GM10248 (cell line): ENCODE measurements at places on chromosomes 1 and 21.

GRCh38 chr1:43319766-43320165 is 17.9 kb upstream of the MPL start:
- no peak for DNase-seq

DNA sequence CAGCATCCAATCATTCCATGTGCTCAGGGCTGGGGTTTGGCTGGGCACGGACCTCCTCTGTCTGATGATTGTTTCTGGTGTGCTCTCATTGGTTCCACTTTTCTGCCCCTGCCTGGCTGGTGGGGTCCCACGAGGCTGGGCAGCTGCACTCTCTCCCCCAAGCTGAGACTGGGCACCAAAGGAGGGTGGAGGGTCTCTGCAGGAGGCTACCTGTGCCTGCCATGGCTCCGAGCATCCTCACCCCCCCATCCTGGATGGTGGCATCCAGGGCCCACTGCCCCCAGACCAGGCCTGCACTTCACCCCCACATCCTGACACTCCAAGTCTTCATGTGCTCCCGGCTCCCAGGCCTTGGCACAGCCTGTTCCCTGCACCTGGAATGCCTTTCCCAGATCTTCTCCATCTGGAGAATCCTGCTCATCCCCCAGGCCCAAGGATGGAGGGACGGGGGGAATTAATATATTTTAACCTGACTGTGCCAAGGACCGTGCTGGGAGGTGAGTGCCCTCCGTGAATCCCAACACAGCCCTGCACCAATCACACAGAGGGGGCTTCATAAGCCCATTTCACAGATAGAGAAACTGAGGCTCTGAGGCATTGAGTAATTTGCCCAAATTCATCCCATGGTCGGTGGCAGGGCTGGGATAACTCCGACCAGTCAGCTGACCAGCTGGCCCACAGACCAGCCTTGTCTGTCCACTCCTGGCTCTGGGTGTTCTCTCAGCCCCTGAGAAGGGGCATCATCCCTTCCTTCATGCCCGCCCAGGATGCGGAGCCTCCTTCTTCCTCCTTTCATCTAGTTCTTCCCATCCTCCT is 403.4 kb downstream of the MATN1 start:
- DNase-seq = no peak

- DNase-seq = no peak
Measured at GRCh38 chr1:178034676-178035075, 59.2 kb upstream of the RASAL2 start.

DNA sequence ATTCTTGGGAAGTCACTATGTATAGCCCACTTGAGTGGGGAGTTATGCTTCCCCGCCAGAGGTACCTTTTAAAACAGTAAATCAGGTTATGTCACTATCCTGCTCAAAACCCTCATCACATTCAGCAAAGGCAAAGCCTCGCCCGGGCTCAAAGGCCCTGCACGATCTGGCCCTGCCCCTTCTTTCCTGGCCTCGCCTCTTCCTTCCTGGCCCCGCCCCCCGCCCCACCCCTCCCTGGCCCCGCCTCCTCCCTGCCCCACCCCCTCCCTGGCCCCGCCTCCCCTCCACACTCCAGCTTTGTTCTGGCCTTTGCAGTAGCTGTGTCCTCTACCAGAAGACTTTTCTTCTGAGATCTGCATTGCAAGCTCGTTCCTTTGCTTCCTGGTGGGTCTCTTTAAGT is 6.6 kb downstream of the LDLRAD2 start:
- DNase-seq = peak; percentile 86

- no peak for DNase-seq
Measured at GRCh38 chr1:207835958-207836357, 75.0 kb downstream of the CD34 start.

- peak; percentile 74 for DNase-seq
Measured at GRCh38 chr1:16905110-16905867, 9.5 kb downstream of the RNU1-2 start.

DNA sequence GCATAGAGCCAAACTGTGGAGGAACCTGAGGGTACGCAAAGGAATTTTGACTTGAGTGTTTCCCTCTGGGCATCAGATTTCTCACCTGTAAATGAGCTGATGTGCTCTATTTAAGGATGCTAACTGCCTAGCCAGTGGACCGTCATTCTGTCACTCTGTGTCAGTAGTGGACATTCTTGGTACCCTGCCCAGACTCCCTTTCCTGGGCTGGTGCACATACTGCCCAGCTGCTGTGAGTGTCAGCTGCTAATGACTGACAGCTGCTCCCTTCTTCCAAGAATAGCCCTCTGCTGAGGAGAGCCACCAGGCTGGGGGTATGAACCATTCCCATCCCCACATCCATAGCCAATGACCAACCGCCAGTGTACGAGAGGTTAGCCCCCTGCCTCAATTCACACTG is 193.1 kb upstream of the DAB1 start:
- DNase-seq = no peak
